ENCODE measurements at places on chromosomes 6 and 20. TPM values are rescaled to one million over a fixed set of nuclear protein-coding genes. Genes with fewer than 3 reads are reported as not detected.

The LRRN4 gene
- total RNA-seq = not detected

The PRDM13 gene
- not detected for total RNA-seq

The DAAM2 gene
- total RNA-seq = not detected

The F13A1 gene
- not detected for total RNA-seq

The CCN5 gene
- not detected for total RNA-seq

The EPB41L2 gene
- 33.3 TPM for total RNA-seq

The FAM184A gene
- 4.8 TPM for total RNA-seq

The RAB32 gene
- total RNA-seq = not detected

The MATN4 gene
- 0.74 TPM for total RNA-seq

The UBD gene
- 0.67 TPM for total RNA-seq

The LEMD2 gene
- 41.5 TPM for total RNA-seq

The CTCFL gene
- not detected for total RNA-seq

The KIF25 gene
- not detected for total RNA-seq

The PAX1 gene
- total RNA-seq = not detected

The CGA gene
- total RNA-seq = not detected

The GABRR1 gene
- total RNA-seq = not detected

The LPIN3 gene
- total RNA-seq = 0.86 TPM

The SMIM29 gene
- 16.4 TPM for total RNA-seq

The SRMS gene
- total RNA-seq = not detected

The SPDEF gene
- not detected for total RNA-seq

The LIN28B gene
- total RNA-seq = not detected

The HEY2 gene
- not detected for total RNA-seq

The RBBP8NL gene
- not detected for total RNA-seq

The SYCP2 gene
- total RNA-seq = 2.6 TPM

The CCN6 gene
- total RNA-seq = not detected

The DSTN gene
- total RNA-seq = 55.5 TPM

The PDSS2 gene
- 13.2 TPM for total RNA-seq

The LY6G6C gene
- total RNA-seq = not detected

The SYCP2L gene
- 0.32 TPM for total RNA-seq

The GCNT2 gene
- total RNA-seq = 2.3 TPM

The CDSN gene
- not detected for total RNA-seq

The ELOVL5 gene
- total RNA-seq = 92.7 TPM

The AVP gene
- total RNA-seq = not detected

The CCM2L gene
- total RNA-seq = not detected

The SLX4IP gene
- total RNA-seq = 7.3 TPM

The HCRTR2 gene
- total RNA-seq = not detected
